Erythroblast (primary cell): ENCODE measurements at places on chromosomes 3 and 15.

GRCh38 chr3:50436114-50436674, 67.2 kb downstream of the CACNA2D2 start:
- DNase-seq, result peak; percentile 65

GRCh38 chr15:69540622-69541021, 88.0 kb downstream of the RPLP1 start:
- no peak for DNase-seq

DNA sequence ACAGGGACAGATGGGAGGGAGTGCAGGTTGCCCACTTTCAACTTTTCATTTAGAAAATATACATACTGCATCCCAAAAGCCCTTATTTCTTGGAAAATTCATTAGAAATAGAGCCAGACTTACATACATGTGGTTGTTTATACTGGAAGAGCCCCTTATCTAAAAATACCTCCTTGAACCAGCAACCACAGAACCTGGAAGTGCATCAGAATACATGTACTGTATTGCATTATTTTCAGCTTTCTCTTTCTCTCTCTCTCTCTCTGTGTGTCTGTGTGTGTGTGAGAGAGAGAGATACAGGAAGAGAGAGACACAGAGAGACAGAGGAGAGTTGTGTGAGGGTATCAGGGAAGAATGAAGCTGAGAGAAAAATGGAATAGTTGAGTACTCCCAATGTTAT, 29.5 kb upstream of the LSAMP start:
- no peak for DNase-seq

DNA sequence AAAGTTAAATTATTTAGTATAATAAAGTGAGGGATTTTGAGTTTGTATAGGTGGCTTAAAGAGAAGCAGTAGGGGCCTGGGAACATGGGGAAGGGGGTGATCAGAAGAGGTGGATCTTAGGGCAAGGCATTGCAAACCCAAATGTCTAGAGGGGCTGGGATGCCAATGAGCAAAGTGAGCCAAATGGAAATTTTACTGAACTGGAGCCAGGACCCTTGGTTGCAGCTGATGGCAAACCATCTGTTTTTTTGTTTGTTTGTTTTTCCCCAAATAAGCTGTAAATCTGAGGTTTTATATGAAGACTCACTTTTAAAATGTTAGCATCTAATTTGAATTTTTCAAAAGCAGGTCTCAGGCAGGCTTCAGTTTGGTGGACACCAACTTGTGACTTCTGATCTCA, 14.8 kb upstream of the PARP14 start:
- no peak for DNase-seq

DNA sequence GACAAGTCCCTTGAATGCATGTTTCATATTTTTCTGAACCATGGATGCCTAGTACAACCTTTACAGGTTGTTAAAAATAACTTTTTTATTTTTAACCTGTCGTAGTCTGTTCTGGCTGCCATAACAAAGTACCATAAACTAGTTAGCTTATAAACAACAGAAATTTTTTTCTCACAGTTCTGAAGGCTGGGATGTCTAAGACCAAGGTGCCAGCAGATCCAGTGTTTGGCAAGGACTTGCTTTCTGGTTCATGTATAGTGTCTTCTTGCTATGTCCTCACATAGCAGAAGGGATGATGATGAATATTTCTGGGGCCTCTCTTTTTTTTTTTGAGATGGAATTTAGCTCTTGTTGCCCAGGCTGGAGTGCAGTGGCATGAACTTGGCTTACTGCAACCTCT, 23.0 kb upstream of the POLR2M start:
- no peak for DNase-seq

GRCh38 chr3:54515441-54516213, 393.3 kb downstream of the CACNA2D3 start:
- DNase-seq, result no peak

- DNase-seq, result no peak
Observed at GRCh38 chr15:42060477-42060763, 33.9 kb downstream of the PLA2G4D start.

GRCh38 chr3:173913974-173914421, 516.5 kb downstream of the NLGN1 start:
- no peak for DNase-seq

DNA sequence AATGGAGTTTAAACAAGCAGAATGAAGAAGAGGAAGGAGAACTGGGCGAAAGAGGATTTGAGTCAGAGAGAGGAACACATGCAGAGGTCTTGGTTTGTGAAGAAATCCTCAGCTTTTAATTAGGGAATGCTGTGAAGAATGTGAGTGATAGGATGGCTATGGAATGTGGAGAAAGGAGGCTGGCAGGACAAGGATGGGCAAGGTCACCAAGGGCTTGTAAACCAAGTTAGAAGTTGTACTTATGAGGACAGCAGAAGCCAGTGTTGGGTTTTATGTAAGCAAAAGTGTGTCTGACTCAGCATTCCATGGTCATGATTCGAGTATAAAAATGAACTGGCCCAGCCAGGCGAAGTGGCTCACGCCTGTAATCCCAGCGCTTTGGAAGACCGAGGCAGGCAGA, 60.0 kb upstream of the IL12A start:
- no peak for DNase-seq

DNA sequence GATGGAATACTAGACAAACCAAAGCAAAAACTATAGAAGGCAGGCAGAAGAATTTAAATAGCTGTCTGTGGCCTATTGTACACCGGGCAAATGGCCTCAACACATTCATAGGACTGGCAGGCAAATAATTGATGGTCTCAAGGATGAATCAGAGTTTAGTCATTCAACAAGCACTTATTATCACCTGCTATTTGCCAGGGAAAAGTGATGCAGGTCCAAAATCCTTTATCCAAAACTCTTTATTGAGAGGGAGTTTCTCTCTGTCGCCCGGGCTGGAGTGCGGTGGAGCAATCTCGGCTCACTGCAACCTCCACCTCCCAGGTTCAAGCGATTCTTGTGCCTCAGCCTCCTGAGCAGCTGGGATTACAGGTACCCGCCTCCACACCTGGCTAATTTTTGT, 2.3 kb downstream of the EIF2AK4 start:
- no peak for DNase-seq

DNA sequence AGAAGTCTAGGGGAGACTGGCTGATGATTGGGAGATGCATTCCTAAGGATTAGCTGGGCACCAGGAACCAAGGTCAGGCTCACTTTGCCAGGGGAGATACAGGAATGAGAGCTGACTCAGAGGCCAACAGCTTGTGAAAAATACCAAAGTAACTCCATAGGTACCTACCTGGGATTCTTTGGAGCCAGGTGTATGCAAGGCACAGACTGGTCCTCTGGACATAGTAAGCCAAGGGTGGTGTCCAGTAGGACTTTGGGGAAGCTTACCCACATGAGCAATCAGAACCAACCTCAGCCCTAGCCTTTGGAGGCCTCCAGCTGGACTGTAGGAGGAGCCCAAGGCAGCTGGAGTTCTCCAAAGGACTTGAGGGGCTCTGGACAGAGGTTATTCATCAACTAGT, 47.5 kb downstream of the CRYGS start:
- no peak for DNase-seq

DNA sequence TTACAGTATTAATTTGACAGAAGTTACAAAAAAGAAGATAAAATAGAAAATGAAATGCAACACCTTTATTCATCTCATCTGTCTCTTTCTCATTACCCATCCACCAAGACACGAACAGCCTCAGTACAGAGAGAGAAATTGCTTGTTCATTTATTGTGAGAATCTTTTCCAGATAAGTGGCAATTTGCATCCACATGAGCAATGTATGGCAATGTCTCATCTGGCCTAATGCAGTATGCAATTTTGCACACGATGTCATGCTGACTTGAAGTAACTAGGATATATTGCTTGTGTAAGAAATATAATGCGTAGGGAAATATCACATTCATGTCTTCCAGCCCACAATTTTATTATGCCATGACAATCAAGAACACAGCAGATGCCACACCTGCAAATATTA, 866.9 kb downstream of the ROBO1 start:
- no peak for DNase-seq

DNA sequence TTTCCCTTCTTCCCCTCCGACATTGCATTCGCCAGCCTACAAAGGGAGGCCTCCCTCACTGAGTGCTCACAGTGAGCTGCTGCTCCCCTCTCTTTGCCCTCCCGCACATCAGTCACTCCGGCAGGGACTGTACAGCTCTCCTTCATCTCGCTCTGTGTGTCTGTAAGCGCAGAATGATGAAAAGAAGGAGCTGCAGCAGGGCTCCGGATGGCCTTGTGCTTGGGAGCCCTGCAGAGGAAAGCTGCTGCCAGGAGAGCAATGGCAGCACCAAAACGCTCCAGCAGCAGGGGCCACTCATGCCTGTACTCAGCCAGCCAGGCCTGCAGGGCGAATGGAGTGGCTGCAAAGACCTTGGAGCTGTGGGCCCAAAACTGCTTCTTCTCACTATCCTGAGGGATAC, 107.0 kb upstream of the NSMCE3 start:
- DNase-seq, result no peak

GRCh38 chr3:62888180-62888579, 13.0 kb upstream of the CADPS start:
- DNase-seq, result no peak

DNA sequence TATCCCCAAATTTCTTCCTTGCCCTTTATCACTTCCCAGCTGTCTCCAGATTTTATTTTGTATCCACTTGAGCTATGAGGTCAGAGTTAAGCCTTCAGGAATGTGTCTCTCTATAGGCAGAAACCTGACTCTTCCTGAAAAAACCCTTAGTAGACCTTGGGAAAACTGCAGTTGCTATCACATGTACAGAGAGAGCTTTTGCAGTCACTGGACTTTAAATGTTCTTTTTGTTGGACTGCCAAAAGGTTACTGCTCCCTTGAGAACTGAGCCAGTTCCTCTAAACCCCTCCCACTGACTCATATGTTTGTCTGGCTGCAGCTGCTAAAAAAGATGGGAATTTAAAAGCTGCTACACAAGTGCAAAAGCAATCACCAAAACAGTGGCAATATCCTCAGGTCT, 169.1 kb upstream of the CCDC54 start:
- no peak for DNase-seq

GRCh38 chr15:39621976-39622375, 41.1 kb downstream of the THBS1 start:
- DNase-seq, result no peak

DNA sequence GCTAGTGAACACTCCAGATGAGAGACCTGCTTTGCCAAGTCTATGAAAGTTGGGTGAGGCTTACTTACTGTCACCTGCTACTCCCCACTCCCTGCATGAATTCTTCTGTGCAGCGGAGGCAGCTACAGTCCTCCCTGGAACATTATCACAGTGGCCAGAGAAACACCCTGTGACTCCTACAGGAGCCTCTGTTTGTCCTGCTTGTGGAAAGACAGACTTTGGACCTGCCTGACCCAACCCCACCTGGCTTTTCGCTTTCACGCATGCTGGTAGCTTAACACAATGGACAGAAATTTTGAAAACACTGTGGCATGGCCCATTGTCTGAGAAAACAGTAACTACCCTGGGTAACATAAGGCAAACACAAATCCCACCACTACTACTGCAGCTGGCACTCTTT, 1565.5 kb upstream of the CADM2 start:
- no peak for DNase-seq

DNA sequence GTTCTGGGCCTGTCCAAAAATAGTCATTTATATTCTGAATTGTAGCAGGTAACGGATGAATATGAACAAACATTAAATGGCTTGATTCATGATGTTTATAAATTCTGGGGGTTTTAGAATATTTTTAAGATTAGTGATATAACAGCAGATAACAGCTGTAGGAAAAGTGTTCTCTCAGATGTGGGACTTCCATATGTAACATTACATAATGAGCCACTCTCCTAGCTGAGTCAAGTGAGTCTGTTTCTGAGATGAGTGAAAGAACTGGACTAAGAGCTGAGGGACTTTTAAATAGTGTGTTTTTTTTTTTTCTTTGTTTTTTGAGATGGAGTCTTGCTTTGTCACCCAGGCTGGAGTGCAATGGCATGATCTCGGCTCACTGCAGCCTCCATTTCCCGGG, 13.9 kb downstream of the YEATS2 start:
- no peak for DNase-seq

DNA sequence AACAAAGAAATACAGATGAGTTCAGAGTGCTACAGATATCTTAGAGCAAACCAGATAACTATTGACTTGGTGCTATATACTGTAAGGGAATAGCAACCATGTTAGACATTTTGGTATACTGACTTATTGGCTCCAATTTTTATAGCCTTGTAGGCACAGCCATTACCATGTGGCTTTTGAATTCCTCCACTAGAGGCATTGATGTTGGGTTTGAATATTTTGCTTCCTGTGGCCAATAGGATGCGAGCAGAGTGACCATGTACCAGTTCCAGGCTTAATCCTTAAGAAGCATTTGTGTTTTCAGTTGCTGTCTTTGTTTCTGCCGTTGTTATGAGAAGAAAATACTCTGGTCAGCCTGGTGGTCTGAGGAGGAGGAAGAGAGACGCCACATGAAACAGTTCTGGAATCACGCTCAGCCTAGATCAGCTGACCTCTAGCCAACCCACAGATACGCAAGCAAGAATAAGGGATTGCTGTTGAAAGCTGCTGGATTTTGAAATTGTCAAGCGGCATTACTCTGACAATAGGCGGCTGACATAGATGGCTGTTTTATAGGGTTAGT, 109.4 kb upstream of the TNIK start:
- DNase-seq, result no peak

GRCh38 chr15:70063261-70063925, 34.3 kb downstream of the TLE3 start:
- DNase-seq, result no peak

GRCh38 chr15:73978896-73979295, 13.2 kb downstream of the STOML1 start:
- DNase-seq, result no peak

DNA sequence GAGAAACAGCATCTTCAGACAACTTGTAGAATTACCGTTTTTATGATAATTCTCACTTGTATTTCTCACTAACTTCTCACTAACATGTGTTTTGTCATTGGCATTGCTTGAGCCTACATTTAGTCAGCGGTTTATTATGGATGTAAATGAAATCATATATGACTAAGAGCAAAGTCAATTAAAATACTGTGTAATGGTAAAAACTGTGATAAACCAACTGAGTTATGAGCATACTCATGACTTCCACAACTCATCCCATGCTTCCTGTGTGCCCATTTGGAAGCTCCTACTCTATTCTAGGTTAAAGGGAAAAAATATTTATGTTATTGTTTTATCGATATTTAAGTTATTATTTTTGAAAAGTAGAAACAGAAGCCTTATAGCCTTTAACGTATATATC, 12.8 kb downstream of the PXK start:
- DNase-seq, result no peak

GRCh38 chr3:172152874-172153273, 113.5 kb downstream of the FNDC3B start:
- DNase-seq, result no peak

- no peak for DNase-seq
Observed at GRCh38 chr3:46668591-46668990, 24.9 kb downstream of the ALS2CL start.

- DNase-seq, result no peak
Observed at GRCh38 chr3:17535274-17535673, 207.2 kb downstream of the TBC1D5 start.

GRCh38 chr3:184604615-184605290, 43.2 kb downstream of the EPHB3 start:
- DNase-seq, result no peak
